ENCODE measurements at places on chromosomes 5 and 9.

DNA sequence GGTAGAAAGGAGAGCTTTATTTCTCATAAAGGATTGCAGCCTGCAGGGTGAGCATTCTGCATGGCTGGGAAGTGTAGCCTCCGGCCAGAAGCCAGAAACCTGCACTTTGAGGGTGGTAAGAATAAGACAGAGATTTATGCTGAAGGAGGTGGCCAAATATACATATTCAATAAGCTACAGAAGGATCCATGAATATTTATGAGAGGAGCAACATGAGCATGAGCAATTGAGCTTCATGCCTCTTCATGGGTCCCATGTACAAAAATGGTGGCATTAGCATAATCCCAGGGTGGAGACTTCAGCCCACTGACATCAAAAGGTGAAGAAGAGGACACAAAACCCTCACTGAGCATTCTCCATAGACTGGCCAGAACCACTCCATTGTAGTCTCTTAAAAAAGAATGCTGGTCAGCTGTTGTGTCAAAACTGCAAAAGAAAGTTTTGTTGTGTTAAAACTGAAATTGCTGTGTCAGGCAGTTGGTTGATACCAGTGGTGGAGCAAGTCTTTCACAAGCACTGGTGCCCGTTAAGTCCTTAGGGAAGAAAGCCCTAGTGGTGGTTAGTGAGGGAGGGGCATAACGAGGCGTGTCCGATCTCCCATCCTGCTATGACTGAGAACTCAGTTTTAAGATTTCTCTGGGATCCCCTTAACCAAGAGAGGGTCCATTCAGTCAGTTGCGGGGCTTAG is 160.8 kb upstream of the MAP1B start:
- DNase-seq = no peak

DNA sequence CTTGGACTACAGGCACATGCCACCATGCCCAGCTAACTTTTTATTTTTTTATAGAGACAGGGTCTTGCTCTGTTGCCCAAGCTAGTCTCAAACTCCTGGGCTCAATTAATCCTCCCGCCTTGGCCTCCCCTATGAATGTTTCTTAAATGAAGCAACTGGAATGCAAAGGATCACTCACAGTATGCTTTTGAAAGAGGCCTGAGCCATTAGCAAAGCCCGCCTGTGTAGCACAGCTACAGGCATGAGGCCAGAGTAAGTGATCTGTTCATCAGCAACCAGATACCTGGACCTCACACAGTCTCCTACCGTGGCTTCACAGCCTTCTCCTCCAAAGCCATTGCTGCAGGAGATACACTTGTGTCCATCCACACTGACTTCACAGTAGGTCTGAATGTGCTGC is 16.9 kb upstream of the RNF183 start:
- no peak for DNase-seq

DNA sequence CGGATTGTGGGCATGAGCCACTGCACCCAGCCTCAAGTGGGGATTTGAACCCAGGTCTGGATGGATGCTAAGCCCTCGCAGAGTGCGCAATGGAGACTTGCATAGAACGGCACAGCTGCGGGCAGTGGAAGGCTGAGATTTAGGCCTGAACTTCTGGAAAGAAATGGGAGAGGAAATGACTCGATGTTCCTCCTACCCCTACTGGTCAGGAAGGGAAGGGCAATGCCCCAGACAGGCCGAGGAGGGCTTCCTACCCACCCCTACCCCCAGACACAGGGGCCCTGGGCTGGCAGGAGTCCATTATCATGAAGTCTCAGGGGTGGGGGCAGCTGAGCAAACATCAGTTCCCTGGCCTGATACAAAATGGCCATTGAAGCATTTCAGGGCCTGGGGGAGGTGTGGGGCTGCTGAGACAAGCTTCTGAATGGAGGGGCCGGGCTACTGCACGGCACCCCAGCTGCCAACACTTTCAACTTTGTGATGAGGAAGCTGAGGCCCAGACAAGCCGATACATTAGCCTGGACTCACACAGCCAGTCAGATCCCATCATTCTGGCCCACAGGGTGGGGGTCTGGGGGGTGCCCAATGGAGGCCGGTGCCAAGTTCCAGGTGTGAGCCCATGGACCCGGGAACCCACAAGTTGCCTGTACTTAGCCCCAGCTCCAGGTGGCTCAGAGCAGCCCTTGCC is 13.5 kb upstream of the WDR38 start:
- no peak for DNase-seq

DNA sequence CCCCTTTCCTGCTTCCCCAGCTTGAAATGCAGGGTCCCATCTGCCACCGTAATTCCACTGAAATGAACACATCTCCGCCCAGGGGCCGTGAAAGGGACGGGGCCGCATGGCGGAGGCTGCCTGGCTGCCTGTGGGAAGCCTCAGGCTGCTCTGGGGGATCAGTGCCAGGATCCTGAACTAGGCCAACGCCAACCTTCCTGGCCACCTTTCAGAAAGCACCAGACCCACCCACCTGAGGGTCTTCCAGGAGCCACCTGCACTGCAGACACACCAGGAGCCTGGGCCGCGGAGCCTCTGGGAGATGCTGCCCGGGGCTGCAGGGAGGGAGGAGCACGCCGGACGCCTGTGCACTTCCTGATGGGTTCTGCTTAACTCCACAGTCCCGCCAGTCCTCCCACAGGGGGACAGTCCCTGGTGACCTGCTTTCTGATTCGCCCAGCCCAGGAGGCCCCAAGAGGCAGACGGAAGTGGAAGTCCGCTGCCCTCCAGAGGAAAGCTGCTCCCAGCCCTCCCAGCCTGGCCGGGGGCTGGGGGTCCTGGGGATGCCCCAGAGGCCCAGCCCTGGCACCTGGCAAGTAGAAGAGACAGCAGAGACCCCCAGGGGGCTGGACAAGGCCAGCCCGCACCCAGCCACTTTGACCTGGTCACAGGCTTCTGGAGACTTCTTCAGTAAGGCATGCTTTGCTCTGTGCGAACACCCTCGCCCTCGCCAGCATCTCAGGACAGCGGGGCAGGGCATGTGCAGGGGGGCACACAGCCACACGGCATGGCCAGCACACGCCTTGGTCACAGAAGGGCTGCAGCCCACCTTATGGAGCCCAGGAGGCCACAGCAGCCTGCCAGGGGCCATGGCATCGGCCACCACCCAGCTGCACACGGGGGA is at the start of gene CARD9:
CARD9 (minus strand) TSS at position 370 of the 883 bp plus-strand sequence. CDS start 1,591 bp downstream, outside the sequence.
- DNase-seq = no peak

DNA sequence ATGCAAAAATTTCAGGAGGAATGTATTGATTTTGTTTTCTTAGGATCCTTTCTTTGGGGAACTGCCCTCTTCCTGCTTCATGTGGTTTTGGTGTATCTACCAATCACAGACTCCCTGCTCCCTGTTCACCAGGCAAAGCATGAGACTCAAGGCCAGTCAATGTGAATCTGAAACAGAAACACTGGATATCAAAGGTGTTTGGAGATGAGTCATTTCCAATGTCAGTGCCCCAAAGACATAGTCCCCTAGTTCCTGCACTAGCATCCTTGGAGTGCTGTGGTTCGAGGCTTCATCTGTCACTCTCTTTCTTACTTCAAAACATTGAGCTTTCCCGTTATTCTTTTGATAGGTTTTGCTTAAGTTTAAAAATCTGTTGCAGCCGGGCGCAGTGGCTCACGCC is 8.1 kb downstream of the PPP3R2 start:
- DNase-seq = no peak

DNA sequence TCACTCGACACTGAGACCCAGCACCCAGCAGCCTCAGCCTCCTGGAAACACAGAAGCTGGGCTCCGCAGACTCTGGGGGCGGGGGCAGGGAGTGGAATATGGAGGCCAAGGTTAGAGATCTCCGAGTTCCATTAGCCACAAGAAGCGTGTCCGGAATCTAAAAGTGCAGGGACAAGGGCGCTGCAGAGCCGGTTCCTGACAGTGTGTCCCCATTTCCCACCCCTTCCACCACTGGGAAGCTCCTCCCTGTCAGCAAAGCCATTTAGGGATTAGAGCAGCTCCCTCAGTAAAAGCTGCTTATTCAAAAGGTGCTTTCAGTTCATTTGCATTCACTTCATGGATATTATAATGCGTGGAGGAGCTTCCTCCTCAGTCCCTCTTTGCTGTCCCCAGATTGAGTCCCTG is 74.1 kb upstream of the HSPA9 start:
- DNase-seq = no peak

DNA sequence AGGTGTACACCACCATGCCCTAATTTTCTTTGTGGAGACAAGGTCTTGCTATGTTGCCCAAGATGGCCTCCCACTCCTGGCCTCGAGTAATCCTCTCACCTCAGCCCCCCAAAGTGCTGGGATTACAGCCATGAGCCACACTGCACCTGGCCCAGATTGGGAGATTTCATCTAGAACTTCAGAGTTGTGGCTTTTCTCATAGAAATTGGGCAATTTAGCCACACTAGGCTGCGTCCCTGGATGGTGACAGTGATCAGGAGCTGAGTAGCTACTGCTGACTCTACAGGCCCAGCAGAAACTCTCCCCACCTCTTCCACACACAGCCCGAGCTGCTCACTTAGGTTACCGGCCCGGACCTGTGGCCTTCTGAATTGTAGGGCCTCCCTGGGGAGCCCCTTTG is 7.7 kb downstream of the PFN3 start:
- no peak for DNase-seq

DNA sequence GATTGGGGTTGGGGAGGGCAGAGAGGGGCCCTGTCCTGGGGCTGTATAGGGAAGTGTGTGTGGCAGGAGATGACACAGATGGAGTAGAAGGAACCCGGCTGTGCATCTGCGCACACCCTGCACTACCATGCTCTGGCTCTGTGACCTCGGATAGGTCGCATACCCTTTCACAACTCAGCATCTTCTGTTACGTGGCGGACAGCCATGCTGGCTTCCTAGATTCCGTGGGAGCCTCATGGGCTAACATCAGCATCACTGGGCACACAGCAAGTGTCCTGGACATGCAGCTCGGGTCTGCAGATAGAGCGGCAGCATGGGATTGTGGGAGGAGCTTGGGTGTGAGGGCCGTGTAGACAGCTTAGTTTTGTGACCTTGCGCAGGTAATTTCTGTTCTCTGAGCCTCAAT is 9.2 kb downstream of the ARPC5L start:
- no peak for DNase-seq

GRCh38 chr5:130092991-130093390 is 188.7 kb downstream of the CHSY3 start:
- no peak for DNase-seq

GRCh38 chr5:67238191-67238590 is 41.6 kb upstream of the CD180 start:
- no peak for DNase-seq

GRCh38 chr9:116002624-116003023 is 151.0 kb upstream of the PAPPA start:
- DNase-seq = no peak

- DNase-seq = peak; percentile 66
Observed at GRCh38 chr9:126500600-126501382, 112.9 kb upstream of the LMX1B start.

DNA sequence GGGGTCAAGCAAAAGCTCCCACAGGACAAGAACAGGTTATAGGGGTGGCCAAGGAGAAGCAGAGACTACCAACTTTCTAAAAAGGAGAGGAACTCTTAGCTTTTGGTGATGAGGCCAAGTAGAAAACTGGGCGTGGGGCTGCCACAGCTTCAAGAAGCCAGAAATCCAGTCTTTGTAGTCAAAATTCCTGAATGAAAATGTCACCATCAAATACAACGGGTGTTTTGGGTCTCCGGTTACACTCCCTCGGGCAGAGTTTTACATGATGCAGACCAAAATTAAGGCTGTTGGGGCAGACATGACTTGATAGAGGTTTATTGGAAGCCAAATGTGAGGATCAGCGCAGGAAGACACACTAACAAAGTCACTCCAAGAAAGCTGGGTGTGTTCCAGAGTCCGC is 29.4 kb upstream of the N4BP3 start:
- no peak for DNase-seq

DNA sequence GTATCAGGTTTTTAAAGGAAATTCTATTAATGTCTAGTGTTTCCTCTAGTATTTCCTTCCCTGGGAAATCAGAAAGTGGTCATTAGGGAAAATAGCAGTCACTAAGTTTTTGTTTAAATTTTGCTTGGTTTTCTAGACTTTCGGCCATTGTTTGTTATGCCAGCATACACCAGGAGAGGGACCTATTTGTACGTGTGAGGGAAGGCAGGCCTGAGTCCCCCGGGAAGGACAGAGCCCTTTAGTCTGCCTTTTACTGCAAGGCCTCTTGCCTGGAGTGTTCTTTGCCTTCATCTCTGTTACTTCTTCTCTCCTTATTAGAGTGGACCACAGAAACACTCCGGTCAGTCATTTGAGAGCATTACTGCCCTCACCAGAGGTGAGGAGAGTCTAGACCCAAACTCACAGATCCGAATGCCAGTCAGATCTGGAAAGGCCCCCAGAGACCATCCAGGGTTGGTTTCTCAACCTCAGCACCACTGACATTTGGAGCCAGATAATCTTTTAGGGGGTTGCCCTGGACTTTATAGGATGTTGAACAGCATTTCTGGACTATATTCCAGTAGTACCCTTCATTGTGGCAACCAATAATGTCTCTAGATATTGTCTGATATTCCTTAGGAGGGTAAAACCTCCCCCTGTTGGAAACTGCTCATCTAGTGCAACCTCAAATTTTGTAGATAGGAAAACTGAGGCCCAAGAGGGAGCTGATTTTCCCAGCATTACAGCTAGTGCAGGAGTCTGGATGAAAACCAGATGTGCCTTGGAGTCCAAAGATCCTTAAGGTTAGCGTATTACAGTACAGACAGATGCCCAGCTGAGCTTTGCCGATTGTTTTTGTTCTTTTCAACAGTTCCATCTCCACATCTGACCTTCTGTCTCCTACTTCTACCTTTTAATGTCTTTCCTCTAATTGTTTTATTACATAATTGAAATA is 93.0 kb upstream of the NIPAL4 start:
- DNase-seq = no peak

DNA sequence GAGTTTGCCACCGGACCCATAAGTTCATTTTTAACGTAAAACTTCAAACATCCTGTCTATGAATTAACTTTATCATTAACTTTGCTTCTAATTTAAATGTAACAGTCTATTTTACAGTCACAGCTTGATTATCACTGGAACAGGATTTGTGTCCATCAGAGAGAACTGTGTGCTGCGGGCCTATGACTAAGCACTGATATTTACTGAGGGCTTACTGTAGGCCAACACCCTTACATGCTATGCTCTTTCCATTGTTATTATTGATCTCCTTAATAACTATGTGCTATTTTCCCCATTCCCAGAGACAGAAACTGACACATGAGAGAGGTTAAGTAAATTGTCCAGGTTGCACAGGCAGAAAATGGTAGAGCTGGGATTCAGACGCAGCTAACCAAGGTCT is 24.0 kb upstream of the GPR151 start:
- DNase-seq = no peak

DNA sequence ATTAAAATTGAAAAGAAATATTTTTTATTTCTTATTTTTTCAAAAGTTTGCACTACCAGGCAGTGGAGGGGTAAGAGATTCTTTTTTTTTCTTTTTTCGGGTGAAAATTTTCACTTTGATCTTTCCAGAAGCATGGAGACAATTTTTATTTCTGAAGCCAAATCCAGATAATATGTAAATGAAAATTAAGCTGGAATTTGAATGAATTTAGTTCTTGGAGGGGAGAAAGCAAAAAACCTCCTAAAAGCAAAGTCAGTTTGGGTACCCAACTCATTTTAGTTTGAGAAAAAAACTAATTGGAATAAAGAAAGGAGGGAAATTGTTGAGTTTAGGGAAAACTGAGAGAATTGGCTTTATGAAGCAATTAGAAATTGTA is 872 bp downstream of the ZNF618 start:
- no peak for DNase-seq

All from CD8-positive, alpha-beta T cell (primary cell).